ENCODE measurements at places on chromosomes 2 and 18.

- no peak for DNase-seq
Measured at GRCh38 chr2:149972066-149972465, 384.5 kb upstream of the MMADHC start.

- no peak for DNase-seq
Measured at GRCh38 chr2:160105366-160105765, 43.0 kb upstream of the PLA2R1 start.

GRCh38 chr2:232478571-232479340 lies 8.9 kb downstream of the ECEL1 start:
- DNase-seq: no peak

GRCh38 chr2:86520153-86520552 lies 43.1 kb downstream of the CHMP3 start:
- DNase-seq: no peak

DNA sequence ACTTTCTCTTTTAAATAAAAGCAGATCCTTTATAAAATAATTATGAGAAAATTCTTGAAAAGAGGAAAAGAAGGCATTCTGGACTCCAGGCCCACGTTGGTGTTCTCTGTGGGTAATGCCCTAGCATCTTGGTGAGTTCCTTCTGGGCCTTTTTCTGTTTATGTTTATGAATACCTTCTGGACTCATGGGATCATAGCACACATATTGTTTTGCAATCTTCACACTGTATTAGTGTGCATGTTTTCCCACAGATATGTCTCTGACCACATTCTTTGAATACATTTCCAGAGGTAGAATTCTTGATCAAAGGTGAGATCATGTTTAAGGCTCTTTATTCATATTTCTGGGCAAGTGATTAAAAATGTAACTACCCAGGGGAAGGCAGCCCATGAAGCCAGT lies 15.9 kb downstream of the GLI2 start:
- DNase-seq: no peak

DNA sequence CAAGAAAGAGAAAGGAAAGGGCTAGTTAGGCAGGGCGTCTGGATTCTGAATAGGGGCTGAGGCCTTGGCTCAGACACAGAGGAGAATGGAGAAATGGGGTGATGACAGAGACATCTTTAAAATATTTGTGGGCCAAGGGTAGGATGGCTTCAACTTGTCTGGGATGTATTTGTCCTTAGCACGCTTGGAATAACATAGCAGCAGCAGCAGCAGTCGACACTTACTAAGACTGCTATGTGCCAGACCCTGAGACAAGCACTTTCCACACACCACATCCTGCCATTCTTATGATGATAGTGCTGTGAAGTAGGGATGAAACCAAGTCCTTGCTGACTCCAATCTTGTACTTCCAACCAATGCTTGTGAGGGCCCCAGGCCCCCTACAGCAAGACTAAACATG lies 2.6 kb downstream of the IL1RL1 start:
- DNase-seq: no peak

- DNase-seq: no peak
Measured at GRCh38 chr2:235560345-235560744, 66.5 kb downstream of the AGAP1 start.

GRCh38 chr2:64716569-64716968 lies 62.9 kb upstream of the SERTAD2 start:
- DNase-seq: no peak

DNA sequence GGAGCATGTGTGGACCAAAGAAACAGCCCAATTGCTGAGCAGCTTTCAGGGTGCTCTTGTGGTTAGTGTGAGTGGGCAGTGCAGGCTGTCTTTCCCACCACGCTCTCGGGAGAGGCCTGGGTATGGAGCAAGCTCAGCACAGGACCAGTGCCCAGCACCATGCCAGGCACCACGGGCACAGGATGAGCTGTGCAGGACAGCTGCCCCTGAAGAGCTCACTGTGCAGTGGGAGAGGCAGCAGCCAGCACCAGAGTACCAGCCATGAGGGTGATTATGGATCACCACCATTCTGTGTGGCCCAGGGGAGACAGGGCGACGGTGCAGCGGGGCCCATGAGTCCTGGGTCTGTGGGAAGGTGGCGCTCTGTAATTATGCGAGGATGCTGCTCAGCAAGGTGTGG lies 29.7 kb upstream of the FAHD2A start:
- DNase-seq: no peak

GRCh38 chr2:26018184-26019055 lies 15.5 kb upstream of the RAB10 start:
- peak; percentile 88 for DNase-seq

GRCh38 chr2:239495791-239496233 lies 95.0 kb upstream of the HDAC4 start:
- no peak for DNase-seq

DNA sequence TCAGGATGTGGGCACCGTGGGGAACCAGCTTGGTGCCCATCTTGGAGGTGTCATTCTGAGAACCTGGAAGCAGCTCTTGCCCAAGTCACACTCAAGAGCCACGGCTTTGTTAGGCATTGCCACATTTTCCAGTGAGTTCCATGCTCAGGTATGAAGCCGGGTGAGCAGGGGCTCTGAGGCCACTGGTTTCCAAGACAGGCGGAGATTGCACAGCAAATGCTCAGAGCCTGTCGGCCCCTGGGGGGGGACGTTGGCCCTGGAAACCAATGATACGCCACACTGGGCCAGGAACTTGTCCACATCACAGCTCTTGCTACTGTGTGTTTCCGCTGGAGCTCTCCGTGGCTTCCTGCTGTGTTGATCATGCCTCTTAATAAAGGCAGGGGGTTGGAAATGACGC lies 52.5 kb upstream of the SALL3 start:
- DNase-seq: no peak

GRCh38 chr2:397926-398325 lies 110.0 kb upstream of the ALKAL2 start:
- DNase-seq: no peak

GRCh38 chr2:104026725-104027124 lies 827.2 kb upstream of the POU3F3 start:
- no peak for DNase-seq

- no peak for DNase-seq
Measured at GRCh38 chr2:187302586-187302985, 145.5 kb downstream of the CALCRL start.

DNA sequence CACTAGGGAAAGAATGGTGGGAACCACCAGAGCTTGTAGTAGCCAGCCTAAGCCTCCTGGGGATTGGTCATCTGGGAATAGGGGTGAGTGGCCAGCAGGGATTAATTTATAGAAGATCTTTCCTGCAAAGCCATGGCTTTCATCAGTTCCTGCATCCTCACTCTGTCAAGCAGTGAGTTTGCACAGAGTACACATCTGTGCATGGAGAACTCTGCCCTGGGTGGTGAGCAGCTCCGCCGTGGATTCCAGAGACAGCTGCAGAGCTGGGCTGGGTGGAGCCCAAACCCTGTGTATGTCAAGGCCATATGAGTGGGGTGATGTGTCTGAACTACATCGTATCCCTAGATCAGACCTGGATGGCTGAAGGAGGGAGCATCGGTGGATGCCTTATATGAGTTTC lies 182.2 kb downstream of the GLI2 start:
- DNase-seq: no peak

DNA sequence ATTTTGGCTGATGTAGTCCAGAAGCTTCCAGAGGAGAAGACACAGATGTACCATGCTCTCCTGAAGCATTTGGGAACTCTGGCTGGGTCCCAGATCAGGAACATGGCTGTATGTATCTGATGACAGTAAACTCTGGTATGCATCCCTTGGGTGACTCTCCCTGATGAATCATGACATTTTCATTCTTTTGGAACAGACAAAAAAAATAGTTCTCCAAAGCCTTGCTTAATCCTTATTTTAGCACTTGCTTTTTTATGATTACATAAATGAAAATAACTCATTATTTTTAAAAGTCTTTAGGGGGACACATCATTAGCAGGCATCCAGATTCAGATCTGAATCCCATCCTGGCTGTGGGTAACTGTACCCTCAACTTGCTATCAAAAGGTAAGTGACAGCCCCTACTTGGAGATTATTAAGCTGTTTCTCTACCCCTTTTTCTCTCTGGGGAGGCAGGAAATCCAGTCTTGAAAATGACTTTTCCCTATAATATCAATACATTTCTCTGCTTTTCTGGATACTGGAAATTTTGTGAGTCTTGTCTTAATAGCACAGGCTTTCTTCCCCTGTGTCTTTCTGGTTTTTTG lies 23.3 kb downstream of the AOX1 start:
- no peak for DNase-seq

- no peak for DNase-seq
Measured at GRCh38 chr2:105081006-105081601, 43.2 kb downstream of the MRPS9 start.

DNA sequence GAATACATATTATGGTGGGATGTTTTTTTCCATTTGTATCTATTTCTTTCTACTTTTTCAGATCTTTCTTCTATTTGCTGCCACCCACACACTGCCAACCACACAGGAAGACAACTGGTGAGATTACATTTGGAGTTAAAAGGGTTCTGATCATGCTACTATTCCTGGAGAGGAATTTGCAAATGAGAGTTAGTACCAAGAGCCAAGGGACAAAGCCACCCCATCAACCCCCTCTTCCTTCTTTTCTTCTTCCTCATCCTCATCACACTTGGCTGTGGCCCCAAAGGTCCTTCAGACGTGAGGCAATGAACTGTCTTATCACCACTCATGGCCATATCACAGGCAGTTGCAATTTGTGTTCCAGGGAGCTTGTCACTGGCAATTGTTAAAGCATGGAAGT lies 215.6 kb upstream of the SLC14A2 start:
- DNase-seq: no peak

DNA sequence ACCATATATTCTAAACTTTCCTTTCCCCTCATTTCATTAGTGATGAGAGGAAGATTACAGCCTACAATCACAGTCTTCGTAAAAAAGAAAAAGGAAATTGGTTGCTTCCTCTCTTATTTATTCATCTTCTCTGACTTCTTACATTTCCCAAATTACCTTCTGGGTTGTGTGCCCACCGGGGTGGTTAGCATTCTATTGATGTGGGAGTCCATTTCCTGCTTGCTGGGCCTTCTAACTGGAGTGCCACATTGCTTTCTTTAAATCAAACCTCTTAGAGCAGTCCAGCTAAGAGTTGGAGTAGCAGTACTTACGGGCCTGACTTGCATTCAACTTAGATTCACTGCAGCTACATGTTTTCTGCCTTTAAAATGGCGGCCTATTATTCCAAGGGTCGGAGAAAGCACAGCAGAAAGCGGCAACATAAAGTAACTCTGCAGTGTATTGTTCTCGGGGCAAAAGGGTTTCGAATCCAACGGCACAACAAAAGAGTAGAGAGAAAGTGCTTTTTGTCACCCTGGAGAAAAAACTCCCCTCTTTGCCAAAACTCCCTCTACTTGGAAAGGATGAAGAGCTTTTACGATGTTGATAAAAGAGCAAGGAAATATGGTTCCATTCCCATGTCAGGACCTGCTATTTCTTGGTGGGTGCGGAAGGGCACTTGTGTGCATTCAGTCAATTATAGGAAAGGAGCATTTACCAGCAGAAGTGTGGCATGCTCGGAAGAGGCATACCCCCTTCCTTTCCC lies 110.6 kb upstream of the DLX2 start:
- no peak for DNase-seq

DNA sequence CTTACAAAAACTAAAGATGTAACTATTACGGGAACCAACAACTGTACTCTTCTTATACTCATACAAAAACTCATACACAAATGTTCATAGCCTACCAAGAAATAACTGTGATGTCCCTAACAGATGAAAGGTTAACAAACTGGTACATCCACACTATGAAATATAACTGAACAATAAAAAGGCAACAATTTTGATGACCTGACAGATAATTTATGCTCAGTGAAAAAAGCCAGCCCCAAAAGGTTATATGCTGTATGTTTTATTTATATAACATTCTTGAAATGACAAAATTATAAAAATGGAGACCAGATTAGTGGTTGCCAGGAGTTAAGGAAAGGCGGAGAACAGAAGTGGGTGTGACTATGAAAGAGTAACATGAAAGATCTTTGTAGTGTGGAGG lies 31.3 kb downstream of the REV1 start:
- no peak for DNase-seq

DNA sequence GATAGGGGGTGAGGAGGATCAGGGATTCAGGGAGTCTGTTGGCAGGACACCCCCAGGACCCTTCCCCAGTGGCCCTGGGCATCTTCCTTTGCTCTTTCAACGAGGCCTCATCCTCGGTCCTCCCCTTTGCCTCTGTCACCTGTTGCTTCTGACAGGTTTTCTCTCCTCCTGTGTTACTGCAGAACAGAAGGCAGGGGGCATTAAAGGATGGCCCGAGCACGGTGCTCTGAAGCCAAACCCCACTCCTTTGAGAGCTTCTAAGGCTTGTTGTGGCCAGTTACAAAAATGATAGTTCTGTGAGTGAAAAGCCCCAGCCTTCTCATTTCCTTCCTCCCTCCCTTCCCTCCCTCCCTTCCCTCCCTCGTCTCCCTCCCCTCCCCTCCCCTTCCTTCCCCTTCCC lies 82.5 kb downstream of the THNSL2 start:
- DNase-seq: no peak

GRCh38 chr2:30404319-30405259 lies 42.5 kb upstream of the LCLAT1 start:
- DNase-seq: no peak

- DNase-seq: no peak
Measured at GRCh38 chr2:54285451-54285850, 29.4 kb upstream of the TSPYL6 start.

GRCh38 chr18:48181087-48181823 lies 227.9 kb downstream of the ZBTB7C start:
- no peak for DNase-seq

DNA sequence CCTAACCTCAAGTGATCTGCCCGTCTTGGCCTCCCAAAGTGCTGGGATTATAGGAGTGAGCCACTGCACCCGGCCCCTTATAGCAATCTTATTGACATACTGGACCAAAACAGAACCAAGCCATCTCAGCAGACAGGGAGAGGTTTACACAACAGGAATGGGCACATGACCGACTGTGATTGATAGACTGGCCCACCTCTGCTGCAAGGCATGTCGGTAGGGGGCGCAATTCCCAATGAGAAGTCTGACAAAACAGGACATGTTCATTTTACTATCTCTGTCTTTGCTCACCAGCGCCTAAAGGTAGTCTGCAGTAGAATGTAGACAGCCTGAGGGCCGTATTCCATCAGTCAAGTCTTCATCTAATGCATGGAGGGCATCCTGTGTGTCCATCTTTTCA lies 2.0 kb downstream of the LYPD6B start:
- DNase-seq: peak; percentile 32

DNA sequence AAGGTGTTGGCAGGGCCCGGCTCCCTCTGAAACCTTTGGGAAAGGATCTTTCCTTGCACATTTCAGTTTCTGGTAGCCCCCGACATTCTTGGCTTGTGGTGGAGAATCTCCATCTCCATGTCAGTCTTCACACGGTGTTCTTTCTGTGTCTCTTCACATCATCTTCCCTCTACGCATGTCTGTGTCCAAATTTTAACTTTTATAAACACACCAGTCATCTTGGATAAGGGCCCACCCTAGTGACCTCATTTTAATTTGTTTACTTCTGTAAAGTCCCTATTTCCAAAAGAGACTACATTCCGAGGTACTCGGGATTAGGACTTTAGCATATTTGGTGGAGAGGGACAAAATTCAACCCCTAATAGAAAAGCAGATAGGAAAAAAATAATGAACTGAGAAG lies 138.4 kb downstream of the GALNT3 start:
- DNase-seq: no peak

- DNase-seq: no peak
Measured at GRCh38 chr2:185833864-185834263, 95.3 kb downstream of the FSIP2 start.

GRCh38 chr2:26521054-26521912 lies 43.4 kb upstream of the OTOF start:
- no peak for DNase-seq
